ENCODE measurements at places on chromosomes 4 and X. TPM values are rescaled to one million over a fixed set of nuclear protein-coding genes. Genes with fewer than 3 reads are reported as not detected.

- DNase-seq = no peak
These were observed 91.8 kb downstream of the PLAC1 start for GRCh38 chrX:134566506-134566905.

Gene CYBB
- total RNA-seq = 72.1 TPM

DNA sequence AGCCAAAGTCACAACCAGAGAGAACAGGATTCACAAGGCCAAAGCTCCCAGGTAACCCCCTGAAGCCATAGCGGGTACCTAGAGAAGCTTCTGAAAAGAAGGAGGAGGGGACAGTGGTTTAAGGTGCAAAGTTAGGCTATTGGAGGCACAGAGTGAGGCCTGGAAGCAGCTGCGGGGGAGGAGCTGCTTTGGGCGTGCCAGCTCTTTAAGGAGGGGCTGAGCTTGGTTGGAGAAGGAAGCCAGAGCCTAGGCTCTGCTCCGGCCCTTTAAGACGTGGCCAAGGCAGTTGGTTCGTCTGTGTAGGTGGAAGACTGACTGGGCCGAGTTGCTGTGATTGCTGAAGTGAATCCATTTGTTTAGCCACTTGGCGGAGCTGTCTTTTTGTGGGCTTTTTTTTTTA, 1.5 kb downstream of the KLF8 start:
- peak; percentile 47 for DNase-seq

Gene NUP62CL
- 4.8 TPM for total RNA-seq

GRCh38 chrX:48574270-48575266, at the start of gene RBM3:
Gene RBM3, plus strand, starts transcription at chrX:48574484. Its CDS starts 697 bp downstream, at chrX:48575181.
- peak; percentile 84 for DNase-seq

DNA sequence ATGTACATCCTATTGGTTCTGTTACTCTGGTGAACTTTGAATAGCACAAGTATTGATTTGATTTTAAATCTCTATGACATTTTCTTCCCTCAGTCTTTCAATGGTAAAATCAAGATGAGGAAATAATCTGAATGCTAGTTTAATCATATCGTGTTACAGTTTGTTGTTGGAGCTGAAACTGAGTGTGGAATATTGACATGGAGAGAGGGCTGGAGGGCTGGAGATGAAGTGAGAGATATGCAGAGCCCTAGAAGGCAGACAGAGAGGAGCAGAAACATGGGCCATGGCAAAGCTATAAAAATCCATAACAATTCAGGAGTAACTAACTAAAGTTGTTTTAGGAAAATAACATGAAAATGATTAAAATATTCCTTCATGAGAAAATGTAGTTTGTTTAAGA, 141.1 kb downstream of the BANK1 start:
- no peak for DNase-seq

GRCh38 chr4:119080721-119081541, 54.7 kb upstream of the MYOZ2 start:
- no peak for DNase-seq

All from spinal cord (tissue), 10 donors.